Fibroblast of mammary gland (primary cell): ENCODE measurements at places on chromosomes 12 and 14.

GRCh38 chr12:57127726-57128518, at the start of gene LRP1:
LRP1 (plus strand) TSS chr12:57128483; CDS start chr12:57128965, 482 bp downstream.
- DNase-seq = peak; percentile 84

DNA sequence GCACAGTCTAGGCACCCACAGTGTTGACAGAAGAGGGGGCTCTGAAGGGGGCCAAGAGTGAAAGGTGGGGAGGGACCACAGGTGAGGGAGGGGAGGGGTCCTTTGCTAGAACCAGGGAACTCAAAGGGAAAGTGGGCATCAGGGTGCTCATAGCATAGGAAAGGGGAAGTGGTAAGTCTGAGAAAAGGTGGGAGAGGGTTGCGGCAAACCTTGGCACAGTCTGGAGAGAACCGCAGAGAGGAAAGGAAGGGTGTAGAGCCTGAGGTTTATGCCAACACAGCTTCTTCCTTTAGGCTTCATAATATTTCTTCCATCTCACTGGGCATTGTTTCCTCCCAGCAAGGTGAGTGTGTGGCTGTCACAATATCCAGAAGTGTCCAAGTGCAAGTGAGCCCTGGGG, 11.5 kb upstream of the PLEK2 start:
- no peak for DNase-seq

DNA sequence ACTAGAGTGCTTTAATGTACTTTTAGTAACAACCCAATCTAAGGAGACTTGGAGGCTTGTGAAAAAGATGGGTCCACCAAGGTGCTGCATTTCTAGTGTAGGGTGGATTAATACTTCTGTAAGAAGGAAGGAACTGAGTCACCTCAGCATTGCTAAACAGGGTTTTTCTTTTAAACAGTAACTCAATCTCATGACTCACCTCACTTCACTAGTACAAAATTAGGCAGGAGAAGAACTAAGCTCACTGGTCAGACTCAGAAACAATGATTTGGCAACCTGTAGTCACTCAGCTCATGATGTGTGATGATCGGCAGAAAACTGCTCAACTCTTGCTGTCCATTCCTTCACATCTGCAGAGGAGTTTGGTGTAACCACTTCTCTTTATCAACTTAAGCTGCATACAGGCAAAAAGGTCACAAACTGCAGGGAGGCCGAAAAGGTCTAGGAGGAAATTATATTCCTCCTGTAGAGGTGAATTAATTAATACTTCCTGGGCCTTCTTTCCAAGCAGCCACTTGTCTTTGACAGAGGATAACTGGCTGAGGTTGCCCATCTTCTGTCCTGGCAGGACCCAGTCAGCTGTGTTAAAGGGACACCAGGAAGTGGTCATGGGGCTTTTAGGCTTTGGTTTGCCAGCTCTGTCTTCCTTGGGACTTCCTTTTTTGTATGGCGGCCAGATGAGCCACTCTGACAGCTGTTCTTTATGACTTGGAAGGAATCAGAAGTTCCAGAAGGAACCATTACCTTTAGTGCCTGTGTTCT, 466.9 kb downstream of the FUT8 start:
- peak; percentile 88 for DNase-seq

DNA sequence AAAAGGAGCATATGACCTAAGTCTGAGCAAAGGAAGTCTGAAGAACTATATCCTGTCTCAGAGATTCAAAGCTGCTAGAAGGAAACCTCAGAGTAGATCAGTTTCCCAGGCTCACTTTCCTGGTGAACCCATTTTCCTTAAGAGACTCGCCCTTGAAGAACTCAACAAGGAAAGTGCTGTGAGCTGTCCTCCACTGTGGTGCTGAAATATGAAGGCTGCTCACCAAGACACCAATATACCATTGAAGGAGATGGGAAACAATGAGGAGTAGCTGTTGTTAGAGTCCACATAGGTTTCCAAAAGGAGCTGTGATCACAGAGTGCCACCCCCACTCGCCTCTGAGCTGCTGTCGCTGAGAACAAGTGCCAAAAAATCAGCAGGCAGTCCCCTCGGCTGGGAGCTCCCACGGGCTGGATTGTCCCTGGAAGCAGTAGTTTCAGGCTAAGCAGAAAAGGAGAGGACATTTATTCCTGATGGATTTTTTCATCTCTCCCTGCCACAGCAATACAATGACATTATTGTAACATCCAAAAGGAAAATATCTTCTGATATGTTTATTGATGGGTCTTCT, 282.1 kb downstream of the RPS29 start:
- DNase-seq = peak; percentile 44

GRCh38 chr12:48997719-48998496, 1.3 kb downstream of the DDN start:
- no peak for DNase-seq

DNA sequence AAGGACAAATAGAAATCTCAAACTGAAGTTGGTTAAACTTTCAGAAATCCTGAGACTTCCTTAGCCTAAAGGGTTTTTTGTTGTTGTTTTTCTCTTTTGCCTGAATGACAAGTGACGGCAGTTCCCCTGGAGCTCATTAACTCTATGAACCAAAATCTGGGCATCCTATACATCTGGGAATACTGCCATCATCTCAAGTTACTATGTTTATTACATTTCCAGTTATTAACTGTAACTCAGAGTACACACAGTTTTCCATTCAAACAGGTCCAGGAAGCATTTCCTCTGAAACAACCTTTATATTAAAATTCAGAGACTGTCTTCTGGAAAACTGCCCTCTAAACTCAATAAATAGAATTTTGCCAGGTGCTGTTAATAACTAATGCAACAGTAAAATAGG, 55.6 kb upstream of the CDKL1 start:
- DNase-seq = peak; percentile 31

GRCh38 chr12:29816874-29817725, 33.4 kb upstream of the TMTC1 start:
- no peak for DNase-seq

DNA sequence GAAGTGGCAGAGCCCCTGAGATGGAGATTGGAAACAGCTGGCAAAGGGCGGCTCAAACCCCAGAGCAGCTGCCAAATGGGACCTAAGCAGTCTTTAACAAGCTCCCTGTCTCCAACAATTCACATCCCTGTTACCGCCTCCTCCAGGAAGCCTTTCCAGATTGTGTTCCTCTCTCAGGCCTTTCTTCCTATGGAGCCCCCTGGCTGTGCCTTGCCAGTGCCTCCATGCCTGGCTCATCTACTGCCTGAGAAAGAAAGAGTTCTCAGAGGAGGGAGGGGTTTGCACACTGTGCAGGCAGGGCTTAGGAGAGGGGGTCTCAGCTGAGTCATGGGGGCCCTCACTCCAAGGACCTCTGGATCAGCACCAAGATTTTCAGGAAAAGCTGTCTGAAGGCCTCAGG, 8.8 kb upstream of the KRT74 start:
- DNase-seq = no peak

DNA sequence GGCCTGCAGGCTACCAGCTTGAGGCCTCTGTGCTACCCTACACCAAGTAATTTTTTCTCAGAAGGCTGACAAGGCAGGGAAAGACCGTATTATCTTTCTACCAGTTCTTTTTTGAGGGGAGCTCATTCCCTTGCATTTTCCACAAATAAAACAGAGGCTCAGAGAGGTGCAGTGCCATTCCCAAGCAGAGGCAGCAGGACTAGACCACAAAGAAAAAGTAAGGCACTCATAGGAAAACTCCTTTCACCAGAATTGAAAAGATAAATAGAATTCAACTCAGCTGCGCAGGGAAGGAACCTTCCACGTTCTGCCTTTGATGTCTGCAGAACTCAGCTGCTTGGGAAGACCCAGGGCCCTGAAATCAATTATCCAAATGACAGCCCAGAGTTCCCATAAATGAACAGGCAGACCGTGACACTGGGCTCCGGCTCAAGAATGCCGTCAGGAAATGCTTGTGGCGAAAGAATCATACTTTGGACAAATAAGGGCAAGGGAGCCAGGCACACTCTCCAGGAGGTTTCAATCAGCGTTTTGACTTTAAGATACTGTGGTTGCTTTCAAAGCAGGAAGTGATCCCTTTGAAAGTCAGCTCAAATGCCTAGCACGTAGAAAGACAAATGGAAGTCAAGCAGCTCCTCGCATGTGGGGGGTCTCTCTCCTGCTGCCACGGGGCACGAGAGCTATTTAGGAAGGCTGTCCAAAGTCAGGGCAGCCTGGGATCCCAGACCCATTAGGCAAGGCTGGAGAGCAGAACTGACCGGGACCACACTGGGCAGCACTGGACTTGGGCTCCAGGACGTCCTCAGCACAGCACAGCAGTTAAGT, 14.0 kb downstream of the KCTD10 start:
- peak; percentile 97 for DNase-seq

DNA sequence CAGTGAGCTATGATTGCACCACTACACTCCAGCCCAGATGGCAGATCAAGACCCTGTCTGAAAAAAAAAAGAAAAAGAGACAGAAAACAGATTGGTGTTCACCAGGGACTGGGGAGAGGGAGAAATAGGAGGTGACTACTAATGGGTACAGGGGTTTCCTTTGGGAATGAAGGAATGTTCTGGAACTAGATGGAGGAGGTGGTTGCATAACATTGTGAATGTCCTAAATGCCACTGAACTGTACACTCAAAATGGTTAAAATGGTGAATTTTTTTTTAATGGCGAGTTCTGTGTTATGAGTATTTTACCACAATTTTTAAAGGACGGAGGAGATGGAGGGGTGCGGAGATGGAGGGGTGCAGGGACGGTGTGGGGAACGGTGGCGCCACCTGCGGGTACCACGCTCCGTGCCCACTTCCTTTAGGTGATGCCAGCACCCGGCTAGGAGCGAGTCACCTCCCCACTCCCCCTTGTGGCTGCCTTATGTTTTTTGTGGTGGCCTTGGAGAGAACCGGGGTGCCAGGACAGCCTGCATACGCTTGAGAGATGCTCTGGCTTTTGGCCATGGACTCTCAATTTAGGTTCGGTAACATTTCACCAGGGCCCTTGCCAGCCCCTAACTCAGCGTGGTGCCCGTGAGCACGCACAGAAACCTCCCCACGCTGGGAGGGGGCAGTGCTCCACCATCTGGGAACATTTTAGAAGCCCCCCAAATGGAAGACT, 16.1 kb downstream of the UBC start:
- peak; percentile 53 for DNase-seq
